NCI-H345 (cell line): ENCODE measurements at places on chromosomes 5 and 9.

DNA sequence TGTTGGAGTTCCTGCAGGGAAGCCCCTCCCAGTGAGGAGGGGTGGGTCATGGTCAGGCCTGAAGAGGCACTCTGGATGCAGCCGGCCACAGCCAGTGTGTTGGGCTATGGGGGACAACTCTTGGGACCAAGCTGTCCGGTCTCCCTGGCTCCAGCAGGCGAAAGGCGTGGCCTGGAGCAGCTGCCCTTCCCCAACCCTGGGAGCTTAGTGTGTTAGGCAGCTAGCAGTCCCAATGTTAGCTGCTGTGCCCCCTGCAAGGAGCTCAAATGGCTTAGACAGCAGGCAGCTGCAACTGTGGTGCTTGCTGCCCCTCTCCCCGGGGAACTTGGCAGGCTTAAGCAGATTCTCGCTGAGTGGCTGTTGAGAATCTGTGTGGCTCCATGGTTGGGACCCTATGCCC is 67.5 kb upstream of the ACTBL2 start:
- DNase-seq = peak; percentile 61

DNA sequence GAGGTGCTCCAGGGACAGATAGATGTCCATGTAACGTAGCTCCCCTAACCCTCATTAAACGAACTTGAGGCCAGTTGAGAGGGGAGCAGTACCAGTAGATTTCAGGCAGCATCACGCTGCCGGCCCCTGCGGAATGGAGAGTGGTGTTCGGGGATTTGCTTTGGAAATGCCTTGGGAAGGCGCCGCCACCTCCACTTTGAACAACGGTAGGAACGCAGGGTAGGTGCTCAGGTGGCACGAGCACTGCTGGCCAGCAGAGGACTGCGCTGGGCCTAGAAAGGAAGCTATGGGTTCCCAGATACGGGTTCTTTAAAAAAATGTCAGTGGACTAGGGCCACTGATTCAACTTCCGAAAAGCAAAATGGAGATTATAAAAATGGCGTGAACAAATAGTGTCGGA is 271.8 kb downstream of the FANCC start:
- no peak for DNase-seq

DNA sequence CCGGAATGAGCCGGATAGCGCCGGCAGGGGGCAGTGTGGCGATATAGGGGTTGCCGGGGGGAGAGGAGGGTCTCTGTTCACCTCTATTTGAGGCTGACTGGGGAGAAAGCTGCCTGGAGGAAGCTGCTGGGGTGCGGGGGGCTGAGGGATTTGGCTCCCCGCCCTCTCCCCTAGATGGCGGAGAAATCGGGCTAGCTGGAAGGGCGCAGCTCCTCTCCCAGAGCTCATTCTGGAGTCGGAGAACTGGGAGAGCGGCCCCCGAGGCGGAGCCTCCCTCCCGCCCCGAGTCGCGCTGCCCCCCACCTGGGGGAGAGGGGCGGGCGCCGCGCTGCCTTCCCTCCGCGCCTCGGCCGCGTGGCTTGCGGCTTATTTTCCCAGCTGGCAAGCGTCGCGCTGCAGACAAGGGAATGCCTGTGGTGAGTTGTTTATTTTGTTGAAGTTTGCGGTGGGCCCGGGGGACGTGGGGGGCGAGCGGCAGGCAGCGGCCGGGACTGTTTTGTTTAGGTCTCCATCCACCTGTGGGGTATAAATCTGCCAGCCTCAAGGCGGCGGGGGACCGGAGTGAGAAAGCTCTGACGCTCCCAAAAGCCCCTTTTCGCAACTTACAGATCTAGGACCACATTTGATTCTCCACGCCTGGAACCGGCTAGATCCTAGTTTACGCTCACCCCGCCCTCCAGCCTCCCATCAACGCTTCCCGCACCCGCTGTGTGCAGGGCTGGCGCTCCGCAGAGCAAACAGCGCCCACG is 4.1 kb upstream of the RGMB start:
- peak; percentile 83 for DNase-seq

GRCh38 chr5:102638316-102638715 is 116.8 kb upstream of the PAM start:
- no peak for DNase-seq

DNA sequence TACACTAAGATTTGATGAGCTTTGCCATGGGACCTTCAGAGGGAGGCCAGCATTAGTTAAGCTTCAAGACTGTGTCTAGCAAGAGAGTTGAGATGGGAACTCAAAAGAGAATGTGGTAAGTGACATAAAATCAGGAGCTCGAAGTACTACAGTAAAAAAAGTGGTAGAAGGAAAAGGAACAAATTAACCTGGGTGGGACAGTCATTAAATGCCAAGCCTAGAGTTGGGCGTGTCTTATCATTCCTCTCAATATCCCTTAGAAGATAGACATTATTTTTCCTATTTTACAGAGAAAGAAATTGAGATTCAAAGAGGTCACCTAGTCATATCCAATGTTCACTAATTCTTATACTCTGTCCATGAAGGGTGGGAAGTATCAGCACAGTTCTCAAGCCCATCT is 3.3 kb upstream of the TXN start:
- DNase-seq = no peak

GRCh38 chr9:71797266-71797665 is 29.0 kb upstream of the CEMIP2 start:
- no peak for DNase-seq

DNA sequence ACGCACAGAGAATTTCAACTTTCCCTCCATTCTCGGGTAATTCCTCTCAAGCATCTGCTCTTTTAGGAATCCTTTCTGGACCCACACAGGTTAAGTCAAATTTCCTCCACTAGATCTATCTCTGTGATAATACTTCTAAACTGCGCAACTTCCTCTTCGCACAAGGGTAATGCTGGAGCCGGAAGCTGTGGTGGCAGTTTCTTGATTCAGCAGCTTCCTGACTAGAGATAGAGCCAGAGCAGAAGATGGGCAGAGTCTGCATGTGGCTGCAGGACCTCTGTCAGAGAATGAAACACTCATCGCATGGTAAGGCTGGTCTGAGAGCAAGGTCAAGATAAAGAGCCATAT is 11.1 kb upstream of the CDC42SE2 start:
- no peak for DNase-seq

- no peak for DNase-seq
Measured at GRCh38 chr9:136482046-136482792, 621 bp downstream of the SEC16A start.

GRCh38 chr9:110520120-110520701 is 59.3 kb downstream of the SVEP1 start:
- no peak for DNase-seq

- DNase-seq = no peak
Measured at GRCh38 chr5:58235299-58235698, 224.6 kb downstream of the PLK2 start.

DNA sequence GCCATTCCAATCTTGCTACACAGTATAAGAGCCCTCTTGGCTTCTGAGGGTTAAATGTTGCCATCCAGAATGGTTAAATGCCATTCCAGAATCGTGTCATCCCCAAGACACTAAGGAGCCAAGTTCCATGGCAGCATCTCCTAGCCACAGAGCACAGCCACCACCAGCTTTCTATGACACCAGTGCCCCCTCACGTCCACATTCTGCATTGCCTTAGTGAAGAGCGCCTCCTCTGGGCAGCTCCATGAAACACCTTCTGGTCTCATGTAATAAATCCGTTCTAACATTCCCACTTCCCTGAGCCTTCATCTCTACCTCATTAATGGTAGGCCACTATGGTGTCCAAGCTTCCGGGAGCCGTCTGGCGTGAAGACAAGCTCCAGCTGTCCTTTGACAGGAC is 12.4 kb downstream of the CBY3 start:
- DNase-seq = no peak

DNA sequence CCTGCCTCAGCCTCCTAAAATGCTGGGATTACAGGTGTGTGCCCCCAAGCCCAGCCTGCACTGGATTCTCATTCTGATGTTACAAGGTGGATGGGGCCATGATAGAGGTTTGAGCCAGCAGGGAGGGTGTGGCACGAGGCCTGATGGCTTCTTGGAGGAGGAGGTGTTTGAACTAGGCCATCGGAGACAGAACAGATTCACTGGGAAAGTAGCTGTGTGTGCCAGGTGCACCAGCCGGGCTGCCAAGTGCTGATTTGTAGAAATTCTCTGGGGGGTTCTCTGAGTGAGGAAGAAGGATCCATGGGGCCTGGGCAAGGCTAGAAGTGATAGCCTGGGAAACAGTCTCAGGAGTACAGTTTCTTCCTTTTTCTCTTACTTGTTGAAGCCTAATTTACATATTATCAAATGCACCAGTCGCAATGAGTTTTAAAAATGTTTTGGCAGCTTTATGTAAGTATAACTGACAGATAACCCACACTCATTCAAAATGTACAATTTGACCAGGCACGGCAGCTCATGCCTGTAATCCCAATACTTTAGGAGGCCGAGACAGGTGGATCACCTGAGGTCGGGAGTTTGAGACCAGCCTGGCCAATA is 31.1 kb upstream of the STXBP1 start:
- no peak for DNase-seq

DNA sequence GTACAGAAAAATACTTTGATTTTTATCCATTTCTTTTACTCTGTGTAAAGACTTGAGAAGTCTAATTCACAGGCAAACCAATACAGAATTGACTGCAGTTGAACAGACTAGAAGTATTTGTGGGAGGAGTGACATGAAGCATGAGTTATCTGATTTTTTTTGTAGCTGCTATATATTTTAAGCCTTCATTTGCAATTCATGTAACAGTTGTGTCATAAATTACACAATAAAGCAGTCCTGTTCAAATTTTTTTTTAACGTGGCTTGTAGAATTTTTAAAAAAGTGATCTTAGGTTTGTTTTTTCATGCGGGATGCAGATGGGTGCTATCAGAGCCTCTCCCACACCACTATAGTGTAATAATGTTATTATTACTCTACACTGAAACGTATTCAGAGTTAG is 2.9 kb upstream of the MAML1 start:
- DNase-seq = no peak

DNA sequence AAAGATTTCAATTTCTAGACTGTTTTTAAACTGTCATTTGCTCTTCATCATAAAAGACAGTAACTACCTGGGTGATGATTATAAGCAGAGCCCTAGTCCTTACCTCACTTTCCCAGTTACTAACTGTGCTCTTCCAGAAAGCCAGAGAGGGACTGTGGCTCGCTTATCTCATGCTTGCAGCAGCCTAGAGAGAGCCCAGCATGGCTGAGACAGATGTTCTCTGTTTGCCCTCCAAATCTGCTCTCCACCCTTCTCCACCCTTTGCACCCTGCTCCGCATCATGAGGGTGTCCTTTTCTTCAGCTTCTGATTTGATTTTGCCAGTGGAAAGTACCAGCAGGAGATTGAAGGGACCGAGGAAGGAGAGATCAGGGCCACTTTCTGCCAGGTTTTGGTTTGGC is 61.2 kb upstream of the SELENOP start:
- DNase-seq = no peak

- DNase-seq = no peak
Measured at GRCh38 chr9:87342743-87343142, 154.9 kb upstream of the DAPK1 start.

- DNase-seq = no peak
Measured at GRCh38 chr9:112863746-112864145, 26.9 kb downstream of the SLC46A2 start.
